Left hindlimb (tissue), 1 donor: ENCODE measurements at places on chromosomes 12 and 14.

GRCh38 chr12:85600841-85601240 lies 235.4 kb downstream of the RASSF9 start:
- DNase-seq = no peak

- DNase-seq = no peak
Observed at GRCh38 chr12:98064501-98064900, 450.9 kb upstream of the TMPO start.

- no peak for DNase-seq
Observed at GRCh38 chr14:50943261-50943942, 881 bp downstream of the PYGL start.

DNA sequence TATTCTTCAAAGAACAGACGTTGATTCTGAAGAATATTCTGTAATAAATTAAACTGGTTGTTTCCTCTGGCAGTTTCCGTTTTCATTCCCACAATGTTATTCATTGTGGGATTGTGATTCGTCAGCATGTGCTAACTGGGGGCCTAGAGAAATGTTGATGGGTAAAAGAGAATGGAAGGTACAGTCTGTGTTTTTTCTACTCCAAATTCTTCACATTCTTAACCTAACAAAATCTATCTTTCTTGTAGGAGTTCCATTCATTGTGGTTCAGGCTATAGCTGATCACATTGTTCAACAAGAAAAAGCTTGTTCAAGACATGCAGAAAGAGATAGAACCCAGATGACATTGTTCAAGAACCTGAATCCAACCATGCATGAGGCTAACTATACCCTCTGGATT lies 5.9 kb downstream of the CD163 start:
- DNase-seq = no peak

DNA sequence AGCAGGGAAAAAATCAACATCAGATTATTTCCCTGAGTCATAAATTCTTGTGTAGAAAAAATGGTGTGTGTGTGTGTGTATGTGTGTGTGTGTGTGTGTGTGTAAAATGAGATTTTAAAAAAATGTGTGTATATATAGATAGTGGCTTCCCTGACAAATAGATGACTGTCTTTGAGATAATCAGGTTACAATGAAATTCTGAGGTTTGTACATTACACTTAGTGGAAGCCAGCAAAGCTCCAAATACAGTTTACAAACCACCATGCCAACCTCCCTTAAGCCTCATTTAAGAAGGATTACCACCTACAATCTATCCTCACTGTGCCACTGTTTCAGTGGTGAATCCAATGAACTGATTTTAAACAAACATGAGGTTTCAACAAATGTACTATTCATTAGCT lies 93.8 kb downstream of the MED13L start:
- DNase-seq = no peak

DNA sequence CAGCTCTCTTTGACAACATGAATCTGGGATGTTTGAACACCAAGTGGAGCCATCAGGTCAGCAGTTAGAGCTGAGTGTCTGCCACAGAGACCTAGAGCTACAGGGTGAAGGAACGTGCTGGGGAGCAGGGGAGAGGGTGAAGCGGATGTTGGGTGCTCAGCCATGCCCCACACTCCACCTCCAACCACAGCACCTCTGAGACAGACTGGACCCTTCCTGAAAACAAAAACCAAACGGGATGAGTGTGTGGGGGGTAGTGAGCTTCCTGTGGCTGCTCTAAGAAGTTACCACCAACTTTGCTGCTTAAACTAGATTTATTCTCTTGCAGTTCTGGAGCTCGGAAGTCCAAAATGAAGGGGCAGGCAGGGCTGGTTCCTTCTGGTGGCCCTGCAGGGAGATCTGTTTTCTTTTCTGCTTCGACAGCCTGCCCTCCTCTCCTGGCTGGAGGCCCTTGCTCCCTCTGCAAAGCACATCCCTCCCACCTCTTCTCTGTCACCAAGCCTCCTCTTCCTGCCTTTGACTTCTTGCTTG lies 5.6 kb upstream of the GOLGA3 start:
- no peak for DNase-seq

GRCh38 chr12:66800046-66800445 lies 121.2 kb upstream of the GRIP1 start:
- DNase-seq = no peak

GRCh38 chr14:91402771-91403600 lies 14.6 kb downstream of the CCDC88C start:
- no peak for DNase-seq

GRCh38 chr12:4899364-4899763 lies 10.3 kb upstream of the KCNA1 start:
- DNase-seq = no peak

DNA sequence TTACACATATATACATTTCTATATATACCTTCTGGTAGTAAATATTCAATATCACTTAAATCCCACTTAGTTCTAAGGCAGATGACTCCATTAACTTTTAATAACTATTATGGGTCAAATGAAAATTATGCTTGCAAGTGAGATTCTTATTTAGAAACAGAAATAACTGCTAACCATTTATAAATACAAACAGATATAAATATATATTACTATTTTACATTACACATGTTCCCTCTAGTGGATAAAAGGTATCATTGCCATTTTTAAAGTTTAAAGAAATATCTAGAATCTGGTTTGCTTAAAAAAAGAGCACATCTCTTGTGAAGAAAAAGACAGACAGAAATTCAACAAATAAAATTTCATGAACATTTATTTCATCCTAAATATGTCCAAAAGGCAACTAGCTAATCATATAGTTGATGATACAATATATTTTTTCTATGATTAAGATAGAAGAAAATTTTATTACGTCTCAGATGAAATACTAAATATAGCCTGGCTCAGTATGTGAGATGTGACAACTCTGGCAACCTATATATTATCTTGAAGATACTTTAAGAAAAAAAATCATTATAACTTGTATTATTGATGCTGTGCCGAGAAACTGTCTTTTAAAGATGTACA lies 11.7 kb upstream of the RAD51AP1 start:
- no peak for DNase-seq

DNA sequence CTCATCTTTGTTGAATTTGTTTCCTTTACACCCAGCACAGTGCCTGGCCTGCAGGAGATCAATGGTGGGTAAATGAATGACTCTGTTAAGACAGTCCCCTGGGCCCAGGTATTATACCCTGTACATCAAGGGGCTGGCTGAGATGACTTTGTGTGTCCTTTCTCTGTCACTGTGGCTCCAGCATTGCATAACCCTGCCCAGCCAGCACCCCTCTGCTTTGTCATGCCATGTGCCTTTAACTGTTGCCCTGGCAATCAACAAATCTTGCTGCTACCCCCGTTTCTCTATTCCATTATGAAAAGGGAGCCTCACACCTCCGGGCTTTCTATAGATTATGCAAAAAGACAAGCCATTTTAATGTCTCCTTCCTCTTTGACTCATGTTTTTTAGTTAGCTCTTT lies 7.6 kb upstream of the FLVCR2 start:
- DNase-seq = no peak

- DNase-seq = no peak
Observed at GRCh38 chr12:19967431-19967830, 400.9 kb upstream of the PDE3A start.

DNA sequence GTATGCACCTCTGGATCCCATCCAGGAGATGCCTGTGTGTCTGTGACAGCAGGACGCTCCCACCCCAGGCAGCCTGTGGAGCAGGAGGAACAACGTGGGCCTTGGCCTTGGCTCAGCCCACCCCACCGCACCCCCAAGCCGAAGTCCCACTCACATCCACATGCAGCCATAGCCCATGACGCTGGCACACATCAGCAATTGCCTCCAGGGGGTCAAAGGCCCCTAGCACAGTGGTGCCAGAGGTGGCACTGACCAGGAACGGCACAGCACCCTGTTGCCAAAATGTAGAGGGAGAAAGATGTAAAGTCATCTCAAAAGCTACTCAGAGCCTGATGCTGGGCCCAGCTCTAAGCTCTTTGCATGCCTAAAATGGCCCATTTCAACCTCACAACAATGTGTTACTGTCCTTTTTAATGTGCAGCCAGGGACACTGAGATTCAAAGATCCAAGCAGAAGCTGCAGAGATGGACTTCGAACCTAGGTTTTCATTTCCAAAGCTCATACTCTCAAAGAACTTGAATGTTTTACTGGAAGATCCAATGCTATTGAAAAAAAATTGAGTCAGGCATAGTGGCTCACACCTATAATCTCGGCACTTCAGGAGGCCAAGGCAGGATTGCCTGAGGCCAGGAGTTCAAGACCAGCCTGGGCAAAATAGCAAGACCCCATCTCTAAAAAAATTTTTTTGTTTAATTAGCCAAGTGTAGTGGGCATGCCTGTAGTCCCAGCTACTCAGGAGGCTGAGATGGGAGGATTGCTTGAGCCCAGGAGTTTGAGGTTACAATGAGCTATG lies 19.2 kb upstream of the ZNF740 start:
- no peak for DNase-seq

DNA sequence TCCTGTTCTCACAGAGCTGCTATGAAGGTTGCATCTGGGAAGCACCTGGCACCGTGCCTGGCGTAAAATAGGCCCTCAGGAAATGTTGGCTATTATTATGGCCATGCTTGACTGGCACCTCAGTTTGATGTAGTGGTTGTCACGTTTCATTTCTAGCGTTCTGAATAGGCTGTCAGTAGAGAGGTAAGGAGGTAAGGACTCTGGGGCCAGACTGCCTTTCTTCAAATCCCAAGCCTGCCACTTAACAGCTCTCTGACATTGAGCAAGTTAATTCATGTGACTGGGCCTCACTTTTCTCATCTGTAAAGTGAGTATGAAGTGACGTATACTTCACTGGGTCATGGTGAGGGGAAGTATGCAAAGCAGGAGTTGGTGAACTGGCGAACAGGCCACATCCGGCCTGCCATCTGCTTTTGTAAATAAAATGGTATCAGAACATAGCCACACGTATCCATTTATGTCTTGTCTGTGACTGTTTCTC lies 196.2 kb downstream of the CACNA1C start:
- DNase-seq = no peak

DNA sequence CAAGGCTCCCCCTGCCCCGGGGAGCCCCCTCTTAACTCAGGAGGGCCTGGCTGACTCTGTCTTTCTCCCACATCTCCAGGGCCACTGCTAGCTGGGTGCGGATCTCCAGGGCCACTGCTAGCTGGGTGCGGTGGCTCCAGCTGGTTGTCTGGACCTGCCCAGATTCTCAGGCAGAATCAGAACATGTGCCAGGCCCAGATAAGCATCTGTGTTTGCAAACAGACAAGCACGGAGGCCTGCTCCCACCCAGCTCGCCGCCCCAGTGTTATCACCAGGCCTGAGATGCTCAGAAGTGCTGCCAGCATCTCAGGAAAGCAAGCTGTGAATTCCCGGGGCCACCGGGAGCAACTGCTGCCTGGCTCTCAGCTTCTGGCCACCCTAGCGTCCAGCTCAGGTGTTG lies 98.4 kb upstream of the FZD10 start:
- no peak for DNase-seq

DNA sequence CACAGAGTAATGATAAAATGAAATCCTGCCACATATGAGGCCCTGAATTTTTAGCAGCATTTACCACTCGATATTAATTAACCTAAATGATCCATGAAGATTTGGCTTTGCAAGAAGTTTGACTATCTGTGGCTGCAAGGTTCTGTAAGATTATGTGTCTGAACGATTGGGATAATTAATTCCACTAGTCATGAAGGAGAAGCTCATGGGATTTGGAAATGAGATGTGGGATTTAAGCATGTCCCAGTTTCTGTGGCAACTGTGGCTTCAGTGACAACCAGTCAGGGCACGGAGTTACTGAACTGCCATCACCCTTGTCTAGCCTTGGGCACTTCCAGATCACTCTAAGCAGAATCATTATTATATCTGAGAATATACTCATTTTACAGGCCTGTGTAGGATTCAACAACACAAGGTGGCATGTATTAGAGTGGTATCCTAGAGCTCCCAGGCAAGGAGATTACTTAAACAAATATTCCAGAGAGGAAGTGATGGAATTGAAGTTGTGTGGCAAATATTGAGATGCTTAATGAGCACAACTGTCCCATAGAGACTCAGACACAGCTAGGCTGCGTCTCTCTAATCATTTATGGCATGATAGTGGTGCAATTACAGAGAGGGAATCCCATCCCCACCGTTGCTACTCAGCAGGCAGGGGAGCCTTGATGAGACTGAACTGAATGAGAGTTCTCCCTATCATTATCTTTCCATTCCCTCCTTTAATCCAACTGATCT lies 205.0 kb upstream of the KRR1 start:
- DNase-seq = no peak

- no peak for DNase-seq
Observed at GRCh38 chr14:40122968-40123648, 690.9 kb upstream of the FBXO33 start.

- DNase-seq = no peak
Observed at GRCh38 chr12:96395236-96395635, 5.0 kb downstream of the CDK17 start.

- no peak for DNase-seq
Observed at GRCh38 chr14:104366931-104367865, 212.4 kb upstream of the C14orf180 start.

DNA sequence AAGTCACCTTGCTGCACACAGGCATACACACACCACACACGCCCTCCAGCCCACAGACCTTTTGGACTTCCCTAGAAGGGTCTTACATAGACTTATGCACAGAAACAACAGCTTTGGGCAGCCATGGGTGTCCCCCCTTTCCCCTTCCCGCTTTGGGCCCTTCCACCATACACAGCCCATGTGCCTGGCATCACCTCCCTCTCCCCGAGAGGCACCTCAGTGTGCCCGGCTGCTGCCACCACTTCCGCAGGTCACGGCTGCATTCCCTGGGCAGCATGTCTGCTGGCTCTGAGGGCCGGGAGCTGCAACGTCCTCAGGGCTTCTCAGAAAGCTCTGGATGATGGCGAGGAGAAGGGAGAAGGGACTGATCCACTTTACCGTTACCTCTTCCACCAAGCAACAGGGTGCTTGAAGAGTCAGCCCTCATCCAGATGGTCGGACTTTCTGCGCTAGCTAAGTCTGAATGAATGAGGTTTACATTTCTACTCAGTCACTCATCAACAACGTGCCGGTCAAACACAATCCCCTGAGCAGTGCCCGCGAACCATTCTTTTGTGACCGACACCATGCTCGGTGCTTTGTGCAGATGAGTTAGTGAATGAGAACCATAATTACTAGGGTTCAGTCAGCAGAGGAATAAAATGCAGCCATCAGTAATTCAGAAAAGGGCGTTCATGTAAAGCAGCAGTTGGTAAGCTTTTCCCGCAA lies 72.2 kb upstream of the BCL11B start:
- DNase-seq = no peak

DNA sequence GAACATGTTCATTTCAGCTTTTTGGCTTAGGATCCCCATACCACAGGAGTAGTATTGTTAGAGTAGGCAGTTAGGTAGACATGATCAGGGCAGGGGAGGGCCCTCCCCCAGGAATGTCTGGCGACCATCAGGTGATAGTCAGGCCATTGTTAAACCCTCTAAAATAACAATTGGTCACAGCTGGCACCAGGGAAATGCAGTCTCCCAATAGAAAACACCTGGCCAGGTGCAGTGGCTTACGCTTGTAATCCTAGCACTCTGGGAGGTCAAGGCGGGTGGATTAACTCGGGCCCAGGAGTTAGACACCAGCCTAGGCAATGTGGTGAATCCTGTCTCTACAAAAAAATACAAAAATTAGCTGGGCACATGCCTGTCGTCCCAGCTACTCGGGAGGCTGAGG lies 187.1 kb downstream of the MON2 start:
- no peak for DNase-seq
